Fibroblast of lung (primary cell): ENCODE measurements at places on chromosomes 1 and 21.

GRCh38 chr1:36652586-36652985 lies 169.9 kb upstream of the CSF3R start:
- DNase-seq, result no peak

- no peak for DNase-seq
These were observed 29.0 kb upstream of the PRRX1 start for GRCh38 chr1:170634824-170635410.

GRCh38 chr1:153040950-153041631 lies at the start of gene SPRR2D:
TSS of gene SPRR2D (minus strand) at chr1:153041120. CDS start at chr1:153040346, 774 bp downstream.
- DNase-seq, result no peak

- DNase-seq, result no peak
These were observed 58.0 kb downstream of the SDCCAG8 start for GRCh38 chr1:243313635-243314536.

GRCh38 chr1:170594066-170594626 lies 62.2 kb downstream of the GORAB start:
- no peak for DNase-seq

DNA sequence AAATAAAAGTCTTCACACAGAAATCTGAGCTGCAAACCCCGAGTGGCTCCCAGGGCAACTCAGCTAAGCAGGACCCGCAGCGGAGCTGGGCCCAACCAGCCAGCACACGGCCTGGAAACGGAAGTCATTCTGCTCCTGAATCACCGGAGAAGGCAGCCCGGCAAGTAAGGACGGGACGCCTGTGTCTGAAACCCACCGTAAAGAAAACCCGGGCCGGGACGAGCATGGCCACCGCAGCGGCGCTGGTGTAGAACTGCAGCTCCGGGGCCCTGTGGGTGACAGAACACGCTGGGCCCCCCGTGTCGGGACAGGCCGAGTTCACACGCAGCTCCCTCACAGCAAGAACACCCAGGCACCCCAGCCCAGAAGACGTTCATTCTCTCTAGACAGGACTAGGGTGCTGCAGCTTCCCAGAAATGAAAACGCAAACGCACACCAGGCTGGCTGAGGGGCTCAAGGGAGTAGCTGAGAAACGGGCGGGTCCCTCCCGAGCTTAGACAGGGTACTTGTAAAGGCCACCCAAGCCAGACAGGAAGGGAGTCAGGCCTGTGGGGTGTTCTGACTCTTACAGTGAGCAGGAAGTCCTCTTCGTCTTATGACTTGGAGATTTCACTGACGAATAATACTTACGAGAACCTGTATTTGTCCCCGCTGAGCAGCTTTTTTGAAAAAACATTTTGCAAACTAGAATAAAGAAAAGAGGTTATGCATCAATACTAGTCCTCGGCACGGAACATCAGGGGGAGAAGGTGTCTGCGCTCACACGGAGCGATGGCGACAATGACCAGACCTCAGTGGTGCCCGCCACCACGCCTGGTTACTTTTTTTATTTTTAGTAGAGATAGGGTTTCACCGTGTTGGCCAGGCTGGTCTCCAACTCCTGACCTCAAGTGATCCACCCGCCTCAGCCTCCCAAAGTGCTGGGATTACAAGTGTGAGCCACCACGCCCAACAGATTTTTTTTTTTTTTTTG lies 10.9 kb upstream of the CDK11B start:
- no peak for DNase-seq
